ENCODE measurements at places on chromosomes 5 and 9.

GRCh38 chr9:27600256-27600655, 27.0 kb upstream of the C9orf72 start:
- no peak for DNase-seq

DNA sequence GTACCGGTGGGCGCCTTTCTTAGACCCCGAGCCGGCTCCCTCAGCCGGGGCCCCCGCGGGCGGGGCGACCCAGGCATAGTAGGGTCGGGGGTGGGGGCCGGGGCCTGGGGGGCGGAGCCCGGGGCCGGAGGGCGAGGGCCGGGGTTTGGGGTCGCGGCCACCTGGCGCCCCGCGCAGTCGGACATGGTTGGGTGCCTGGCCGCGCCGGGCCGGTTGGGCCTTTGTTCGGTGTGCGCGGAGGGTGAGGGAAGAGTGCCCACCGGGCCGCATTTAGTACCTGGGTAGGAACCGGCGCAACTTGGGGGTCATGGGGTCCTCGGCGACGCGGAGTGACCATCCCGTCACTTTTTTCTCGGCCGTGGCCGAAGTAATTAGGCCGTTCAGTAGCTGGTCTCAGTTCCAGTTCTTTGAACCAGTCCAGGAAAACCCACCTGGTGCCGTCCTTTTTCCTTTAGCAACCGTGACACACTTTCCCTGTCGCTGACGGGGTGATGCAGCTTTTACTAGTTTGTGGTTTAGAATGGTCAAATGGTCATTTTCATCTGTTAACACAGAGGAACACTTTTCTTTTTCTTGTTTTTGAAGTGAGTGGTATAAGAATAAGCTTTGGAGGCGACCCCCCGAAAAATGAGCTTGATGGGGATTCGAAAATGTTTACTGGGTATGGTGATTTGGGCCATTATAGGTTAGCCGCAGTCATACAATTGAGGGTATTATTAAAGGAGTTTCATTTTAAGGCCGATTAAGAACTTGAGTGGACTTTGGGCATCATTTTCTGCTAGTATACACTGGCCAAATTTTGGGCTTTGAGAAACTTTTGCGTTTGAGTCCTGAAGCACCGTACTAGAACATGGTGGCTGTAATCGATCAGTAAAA, 589 bp downstream of the CKS2 start:
- DNase-seq, result peak; percentile 32

- no peak for DNase-seq
Observed at GRCh38 chr5:14261235-14261634, 118.1 kb downstream of the TRIO start.

GRCh38 chr9:27059907-27060306, 49.1 kb upstream of the TEK start:
- DNase-seq, result no peak

- DNase-seq, result no peak
Observed at GRCh38 chr5:94595281-94595840, 23.0 kb downstream of the KIAA0825 start.

- DNase-seq, result no peak
Observed at GRCh38 chr5:41482715-41483114, 27.7 kb downstream of the PLCXD3 start.

DNA sequence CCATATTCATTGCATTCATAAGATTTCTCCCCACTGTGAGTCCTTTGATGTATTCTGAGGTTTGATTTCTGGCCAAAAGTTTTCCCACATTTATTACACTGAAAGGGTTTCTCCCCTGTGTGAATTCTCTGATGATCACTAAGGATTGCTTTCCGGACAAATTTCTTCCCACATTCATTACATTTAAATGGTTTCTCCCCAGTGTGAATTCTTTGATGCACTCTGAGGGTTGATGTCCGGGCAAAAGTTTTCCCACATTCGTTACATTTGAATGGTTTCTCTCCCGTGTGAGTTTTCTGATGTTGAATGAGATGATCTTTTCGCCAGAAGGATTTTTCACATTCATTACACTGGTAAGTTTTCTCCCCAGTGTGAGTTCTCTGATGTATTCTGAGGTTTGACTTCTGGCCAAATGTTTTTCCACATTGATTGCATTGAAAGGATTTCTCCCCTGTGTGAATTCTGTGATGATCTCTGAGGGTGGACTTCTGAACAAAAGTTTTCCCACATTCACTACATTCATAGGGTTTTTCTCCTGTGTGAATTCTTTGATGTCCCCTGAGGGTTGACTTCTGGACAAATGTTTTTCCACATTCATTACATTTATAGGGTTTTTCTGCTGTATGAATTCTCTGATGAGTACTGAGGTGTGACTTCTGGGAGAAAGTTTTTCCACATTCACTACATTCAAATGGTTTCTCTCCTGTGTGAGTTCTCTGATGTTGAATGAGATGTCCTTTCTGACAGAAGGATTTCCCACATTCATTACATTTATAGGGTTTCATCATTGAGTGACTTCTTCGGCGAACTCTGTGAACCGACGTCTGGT, 18.8 kb downstream of the ZNF510 start:
- peak; percentile 2 for DNase-seq

DNA sequence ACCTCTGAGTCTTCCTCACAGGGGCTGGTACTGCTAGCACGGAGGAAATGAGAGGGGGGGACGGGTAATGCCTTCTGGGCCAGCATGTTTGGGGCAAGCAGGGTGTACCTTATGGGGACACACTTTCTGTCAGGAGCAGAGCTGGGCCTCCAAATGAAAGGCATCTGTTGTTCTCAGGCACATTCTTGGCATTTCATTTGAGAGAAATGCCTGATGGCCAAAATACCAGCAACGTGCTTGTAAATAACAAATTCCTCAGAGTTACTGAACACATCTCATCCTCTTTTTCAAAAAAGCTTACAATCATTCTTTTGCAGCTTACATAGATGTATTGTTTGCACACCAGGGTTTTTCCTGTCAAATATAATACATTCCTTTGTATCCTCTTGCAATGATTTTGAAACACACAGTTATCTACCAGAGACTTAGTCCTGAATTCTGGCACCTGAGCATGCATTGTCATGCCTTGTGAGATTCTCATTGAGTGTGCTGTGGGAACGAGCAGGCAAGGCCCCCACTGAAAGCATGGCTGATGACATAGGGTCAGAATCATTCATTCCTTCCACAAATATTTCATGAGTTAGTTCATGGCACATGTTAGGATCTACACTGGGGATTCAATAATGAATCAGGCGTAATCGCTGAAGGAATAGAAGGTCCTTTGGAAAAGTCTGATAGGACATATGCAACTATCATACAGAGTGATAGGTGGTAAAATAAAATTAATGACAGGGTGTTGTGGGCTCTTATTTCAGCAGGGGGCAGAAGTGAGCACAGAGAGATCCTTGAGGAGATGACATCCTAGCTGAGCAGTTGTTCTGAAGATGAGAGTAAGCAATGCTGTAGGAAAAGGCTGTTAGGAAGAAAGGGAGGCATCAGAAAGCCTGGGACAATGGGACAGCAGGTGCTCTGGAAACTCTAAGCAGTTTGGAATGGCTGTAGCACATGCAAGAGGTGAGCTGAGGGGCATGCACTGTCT, 260.9 kb upstream of the TUT7 start:
- peak; percentile 69 for DNase-seq

- DNase-seq, result no peak
Observed at GRCh38 chr5:126674145-126674544, 73.4 kb downstream of the PHAX start.

- peak; percentile 35 for DNase-seq
Observed at GRCh38 chr5:113371721-113372196, 63.0 kb downstream of the TSSK1B start.

DNA sequence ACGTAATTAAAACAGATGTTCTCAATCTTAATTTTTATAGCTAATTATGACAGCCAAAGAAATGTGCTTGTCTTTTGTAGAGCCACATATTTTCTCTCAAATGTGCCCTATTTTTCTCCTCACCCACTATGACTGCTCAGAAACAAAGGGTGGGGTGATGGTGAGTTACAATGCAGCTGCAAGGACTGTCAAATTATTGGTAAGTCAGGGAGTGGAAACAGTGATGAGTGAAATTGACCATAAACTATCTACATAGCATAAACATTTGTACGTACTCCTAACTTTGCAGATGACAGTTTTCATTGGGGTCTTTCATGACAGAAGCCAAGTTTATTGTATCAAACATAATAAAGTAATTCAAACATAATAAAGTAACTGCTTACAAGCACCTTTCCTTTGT, 215.9 kb downstream of the MCTP1 start:
- DNase-seq, result no peak

GRCh38 chr5:83957188-83957587, 236.5 kb upstream of the HAPLN1 start:
- no peak for DNase-seq

DNA sequence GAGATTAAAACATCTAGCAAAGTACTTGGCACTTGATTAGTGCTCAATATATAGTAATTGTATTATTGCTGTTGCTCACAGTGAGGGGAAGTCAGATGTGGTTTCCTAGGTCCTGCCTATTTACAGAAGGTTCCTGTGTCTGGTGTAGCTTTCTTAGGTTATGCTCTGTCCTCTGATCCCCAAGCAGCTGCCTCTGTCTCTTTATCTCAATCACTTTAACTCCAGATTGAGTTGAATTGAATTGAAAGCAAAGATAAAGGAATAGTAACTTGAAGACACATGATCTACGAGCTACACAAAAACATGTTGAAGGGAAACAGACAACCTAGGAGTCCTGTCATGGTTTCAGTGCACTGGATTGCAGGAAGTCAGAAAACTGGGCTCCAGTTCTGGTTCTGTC, 113.9 kb upstream of the ADAMTSL1 start:
- no peak for DNase-seq

- no peak for DNase-seq
Observed at GRCh38 chr5:61177716-61178115, 15.4 kb upstream of the SMIM15 start.

DNA sequence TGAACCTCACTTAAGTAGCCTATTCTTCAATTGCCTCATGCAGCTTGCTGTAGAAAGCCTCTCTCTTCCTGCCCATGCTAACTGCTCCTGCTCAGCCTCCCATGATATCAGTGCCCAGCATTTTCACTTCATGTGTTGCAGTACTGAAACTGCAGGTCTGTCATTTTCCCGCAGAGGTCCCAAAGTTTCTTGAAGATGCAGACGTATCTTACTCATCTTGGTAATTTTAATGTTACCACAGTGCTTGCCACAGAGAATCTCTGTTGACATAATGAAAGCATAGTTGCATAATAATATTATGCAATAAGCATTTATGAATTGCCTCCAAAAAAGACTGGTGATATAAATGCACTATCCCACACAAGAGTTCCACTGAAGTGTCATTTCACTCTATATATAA, 561.1 kb upstream of the DAP start:
- no peak for DNase-seq

GRCh38 chr5:149656576-149657182, 73.4 kb upstream of the PPARGC1B start:
- no peak for DNase-seq

- no peak for DNase-seq
Observed at GRCh38 chr5:73265641-73266040, 92.6 kb downstream of the TMEM174 start.

DNA sequence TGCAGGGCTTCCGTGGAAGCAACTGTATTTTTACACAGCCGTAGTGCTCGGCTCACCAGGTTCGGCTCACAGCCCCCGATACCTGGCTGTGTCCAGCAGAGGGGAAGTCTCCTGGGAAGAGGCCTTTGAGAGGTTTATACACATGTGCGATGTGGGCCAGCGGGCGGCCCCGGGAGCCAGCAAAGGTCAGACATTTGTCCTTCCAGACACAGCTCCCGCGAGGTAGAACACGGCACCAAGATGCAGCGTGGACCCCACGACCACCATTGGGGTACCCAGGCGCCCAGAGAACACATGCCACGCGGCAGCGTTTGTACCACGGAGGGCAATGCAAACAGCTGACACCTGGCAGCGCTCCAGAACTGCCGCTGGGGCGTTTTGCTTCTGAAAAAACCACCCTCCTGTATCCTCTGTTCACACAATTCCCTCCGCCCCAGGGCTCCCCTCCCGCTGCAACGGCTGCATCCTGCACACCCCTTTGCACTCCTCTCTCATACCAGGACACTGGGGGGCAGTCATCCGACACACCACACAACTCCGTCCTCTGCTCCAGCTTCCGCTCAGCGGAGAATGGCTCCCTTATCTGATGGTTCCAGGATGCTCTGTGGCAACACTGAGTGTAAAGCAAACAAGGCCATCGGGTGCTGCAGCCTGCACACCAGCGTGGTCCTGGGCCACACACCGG, 235.3 kb downstream of the SYK start:
- DNase-seq, result peak; percentile 86

DNA sequence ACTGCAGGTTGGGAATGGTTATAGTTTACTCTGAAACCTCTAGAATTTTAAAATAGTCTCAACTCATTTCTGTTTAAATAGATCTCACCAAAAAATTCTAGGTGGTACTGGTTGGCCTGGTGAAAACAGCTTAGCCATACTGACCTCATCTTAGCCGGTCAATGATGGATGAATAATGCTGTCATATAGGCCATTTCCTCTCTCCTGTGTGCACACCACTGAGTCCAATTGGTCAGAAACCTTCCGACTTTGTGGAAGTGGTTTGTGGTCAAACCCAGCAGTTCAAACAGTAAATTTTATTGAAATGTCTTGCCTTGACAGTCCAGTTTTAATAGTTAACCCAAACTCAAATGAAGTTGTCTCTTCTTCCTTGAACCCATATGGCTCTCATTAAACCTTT, 98.6 kb downstream of the GIN1 start:
- DNase-seq, result peak; percentile 41
